AG04449 (cell line): ENCODE measurements at places on chromosomes 11 and 22.
A peak's percentile ranks its signal among the peaks of the same experiment; 100 is the strongest.

- DNase-seq: no peak
Observed at GRCh38 chr11:16773981-16774935, 35.8 kb downstream of the C11orf58 start.

- DNase-seq: no peak
Observed at GRCh38 chr22:28759861-28760560, 12.5 kb upstream of the CCDC117 start.

GRCh38 chr11:272195-272930 is 5.8 kb upstream of the NLRP6 start:
- DNase-seq: no peak

DNA sequence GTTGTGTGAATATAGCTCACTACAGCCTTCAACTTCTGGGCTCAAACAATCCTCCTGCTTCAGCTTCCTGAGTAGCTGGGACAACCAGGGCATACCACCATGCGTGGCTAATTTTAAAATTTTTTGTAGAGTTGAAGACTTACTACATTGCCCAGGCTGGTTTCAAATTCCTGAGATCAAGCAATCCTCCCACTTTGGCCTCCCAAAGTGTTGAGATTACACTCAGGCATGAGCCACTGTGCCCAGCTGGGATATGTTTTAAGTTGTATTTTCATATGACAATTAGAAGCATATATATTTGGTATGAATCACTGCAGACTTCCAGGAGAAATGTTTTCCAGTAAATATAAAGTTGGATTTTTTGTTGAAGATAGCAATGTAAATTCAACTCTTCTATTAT is 15.4 kb downstream of the DDX10 start:
- no peak for DNase-seq

DNA sequence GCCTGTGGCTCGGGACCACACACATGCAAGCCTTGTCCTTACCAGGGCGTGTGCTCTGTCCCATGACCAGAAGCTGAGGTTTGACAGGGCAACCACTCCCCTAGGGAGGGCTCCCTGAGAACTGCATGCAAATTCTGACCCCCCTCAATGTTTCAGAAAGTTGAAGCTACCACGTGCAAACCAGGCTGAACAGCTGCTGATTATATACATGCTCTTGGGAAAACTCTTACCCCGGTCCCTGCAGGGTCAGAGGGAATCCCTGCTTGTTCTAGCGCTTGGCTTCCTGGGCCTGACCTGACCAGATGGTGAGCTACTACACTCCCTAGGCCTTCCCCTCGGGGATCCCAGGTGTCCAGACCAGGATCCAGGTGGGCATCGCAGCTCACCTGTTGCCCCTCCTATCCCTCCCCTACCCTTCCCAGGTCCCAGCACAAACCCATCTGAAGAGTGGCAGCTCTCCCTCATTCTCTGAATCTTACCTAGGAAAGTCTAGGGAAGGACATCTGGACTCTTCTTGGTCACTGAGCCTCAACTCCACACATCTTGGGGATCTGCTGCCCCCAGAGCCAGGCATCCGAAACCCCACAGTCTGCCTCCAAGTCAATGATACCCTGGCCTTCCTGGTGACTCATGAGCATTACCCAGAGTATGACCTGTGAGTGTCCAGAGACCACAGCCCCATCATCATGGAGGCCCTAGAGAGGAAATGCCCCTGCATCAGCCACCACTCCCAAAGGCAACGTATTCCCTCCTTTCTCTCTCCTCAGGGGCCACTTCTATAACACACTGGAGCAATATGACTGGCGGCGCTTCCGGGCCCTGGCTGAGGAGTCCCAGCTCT is 61.5 kb downstream of the BTG4 start:
- DNase-seq: no peak

DNA sequence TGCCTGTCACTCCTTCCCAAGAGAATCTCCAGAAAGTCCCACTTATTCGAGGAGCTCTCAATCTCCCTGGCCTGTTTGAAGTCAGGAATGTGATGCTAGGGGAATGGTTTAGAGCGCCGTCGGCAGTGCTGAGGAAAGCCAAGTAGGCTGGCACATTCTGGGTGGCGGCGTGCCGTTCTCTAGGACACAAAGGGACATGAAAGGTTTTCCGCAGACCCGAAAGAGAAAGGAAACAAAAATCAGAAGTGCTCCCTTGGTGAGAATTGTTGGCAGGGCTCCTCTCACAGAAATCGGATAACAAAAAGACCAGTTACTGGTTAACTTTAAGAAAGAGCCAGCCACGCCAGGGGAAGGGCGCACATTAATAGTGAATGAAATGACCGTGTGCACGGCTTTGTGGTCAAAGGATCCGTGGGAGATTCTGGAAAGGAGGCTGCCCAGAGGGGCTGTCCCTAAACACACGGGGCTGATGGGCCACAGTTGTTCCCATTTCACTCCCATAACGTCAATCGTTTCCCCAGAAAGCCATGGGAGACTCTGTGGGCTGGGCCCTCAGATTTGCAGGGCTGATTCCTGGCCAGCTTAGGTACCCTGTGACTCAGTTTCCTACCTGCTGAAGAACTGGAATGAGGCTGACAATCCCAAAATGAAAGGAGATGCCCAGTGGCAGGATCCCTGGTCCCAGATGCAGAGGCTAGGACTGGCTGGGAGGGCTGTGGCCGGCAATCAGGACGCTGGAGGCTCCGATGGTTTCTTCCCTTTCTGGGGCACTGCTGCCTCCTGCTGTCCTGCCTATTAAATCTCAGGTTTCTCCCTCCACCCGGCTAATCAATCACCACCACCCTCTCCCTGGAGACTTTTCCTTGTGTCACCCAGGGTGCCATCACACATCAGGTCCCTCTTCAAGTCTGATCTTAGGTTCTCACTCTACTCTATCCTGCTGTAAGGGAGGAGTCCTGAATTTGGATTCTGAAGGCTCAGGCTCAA is 82.3 kb downstream of the RCN1 start:
- DNase-seq: no peak

DNA sequence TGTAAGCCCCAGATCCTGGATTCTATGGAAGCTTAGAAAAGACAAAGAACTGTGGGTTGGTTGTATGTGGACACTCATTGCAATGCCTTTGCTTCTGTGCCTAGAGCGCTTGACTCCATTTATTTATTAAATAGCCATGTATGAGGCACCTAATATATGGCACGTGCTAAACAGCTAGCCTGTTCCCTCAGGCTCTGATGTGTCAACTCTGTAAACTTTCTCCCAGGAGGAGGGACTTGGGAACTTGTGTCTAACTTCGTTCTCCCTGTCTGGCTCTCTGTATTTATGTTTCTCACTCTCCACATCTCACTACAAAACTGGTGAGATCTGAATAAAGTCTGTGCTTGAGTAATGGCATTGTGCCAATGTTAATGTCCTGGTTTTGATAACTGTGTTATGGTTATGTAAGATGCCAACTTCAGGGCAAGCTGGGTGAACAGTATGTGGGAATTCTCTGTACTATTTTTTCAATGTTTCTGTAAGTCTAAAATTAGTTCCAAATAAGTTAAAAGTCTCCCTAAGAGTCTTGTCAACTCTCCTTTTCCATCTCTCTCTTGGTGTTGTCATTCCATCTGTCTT is 34.1 kb upstream of the ZBTB16 start:
- DNase-seq: no peak

GRCh38 chr11:93517041-93517440 is 26.1 kb downstream of the SMCO4 start:
- DNase-seq: no peak

GRCh38 chr11:88511006-88511405 is 173.5 kb upstream of the CTSC start:
- DNase-seq: no peak

DNA sequence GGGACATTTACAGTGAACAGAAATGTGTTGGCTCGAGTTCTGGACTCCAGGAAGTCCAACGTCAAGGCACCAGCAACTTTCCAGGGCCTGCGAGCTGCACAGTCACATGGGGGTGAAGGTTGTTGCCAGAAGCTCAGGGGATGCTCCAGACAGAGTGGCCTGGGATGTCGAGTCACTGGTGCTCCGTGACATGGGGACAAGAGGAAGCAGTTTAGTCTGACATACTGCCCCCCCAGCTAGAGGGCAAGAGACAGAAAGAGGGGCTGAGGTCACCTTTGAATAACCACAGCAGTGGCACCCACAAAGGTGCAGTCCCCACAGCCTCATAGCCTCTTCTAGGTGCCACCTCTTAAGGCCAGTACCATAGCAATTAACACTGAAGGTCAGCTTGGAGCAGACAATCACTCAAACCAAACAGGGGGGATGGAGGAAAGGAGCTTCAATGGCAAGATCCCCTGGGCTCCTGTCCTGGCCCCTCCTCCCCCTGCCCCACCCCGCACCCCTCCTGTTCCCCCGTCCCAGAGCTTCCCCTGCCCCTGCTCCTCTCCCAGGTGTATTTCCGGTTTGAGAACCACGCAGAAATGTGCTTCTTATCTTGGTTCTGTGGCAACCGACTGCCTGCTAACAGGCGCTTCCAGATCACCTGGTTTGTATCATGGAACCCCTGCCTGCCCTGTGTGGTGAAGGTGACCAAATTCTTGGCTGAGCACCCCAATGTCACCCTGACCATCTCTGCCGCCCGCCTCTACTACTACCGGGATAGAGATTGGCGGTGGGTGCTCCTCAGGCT is 3.8 kb downstream of the APOBEC3D start:
- DNase-seq: no peak

- DNase-seq: no peak
Observed at GRCh38 chr11:13114566-13115379, 105.7 kb downstream of the RASSF10 start.

DNA sequence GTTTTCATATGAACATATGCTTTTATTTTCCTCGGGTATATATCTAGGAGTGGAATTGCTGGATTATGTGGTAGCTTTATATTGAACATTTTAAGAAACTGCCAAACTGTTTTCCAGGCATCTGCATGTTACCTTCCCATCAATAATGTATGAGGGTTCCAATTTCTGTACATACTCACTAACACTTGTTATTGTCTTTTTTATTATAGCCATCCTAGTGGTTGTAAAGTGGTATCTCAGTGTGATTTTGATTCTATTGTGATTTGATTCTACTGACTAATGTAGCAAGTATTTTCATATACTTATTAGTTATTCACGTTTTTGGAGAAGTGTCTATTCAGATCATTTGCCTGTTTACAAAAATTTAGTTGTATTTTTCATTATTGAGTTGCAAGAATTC is 2.0 kb downstream of the ANO5 start:
- DNase-seq: no peak

GRCh38 chr11:126431401-126432064 is 76.0 kb downstream of the ST3GAL4 start:
- peak; percentile 21 for DNase-seq

- no peak for DNase-seq
Observed at GRCh38 chr11:78594814-78595213, 20.1 kb upstream of the NARS2 start.

- DNase-seq: no peak
Observed at GRCh38 chr22:17264321-17265052, 45.3 kb upstream of the ADA2 start.

GRCh38 chr11:96875712-96876111 is 485.9 kb downstream of the JRKL start:
- DNase-seq: no peak

DNA sequence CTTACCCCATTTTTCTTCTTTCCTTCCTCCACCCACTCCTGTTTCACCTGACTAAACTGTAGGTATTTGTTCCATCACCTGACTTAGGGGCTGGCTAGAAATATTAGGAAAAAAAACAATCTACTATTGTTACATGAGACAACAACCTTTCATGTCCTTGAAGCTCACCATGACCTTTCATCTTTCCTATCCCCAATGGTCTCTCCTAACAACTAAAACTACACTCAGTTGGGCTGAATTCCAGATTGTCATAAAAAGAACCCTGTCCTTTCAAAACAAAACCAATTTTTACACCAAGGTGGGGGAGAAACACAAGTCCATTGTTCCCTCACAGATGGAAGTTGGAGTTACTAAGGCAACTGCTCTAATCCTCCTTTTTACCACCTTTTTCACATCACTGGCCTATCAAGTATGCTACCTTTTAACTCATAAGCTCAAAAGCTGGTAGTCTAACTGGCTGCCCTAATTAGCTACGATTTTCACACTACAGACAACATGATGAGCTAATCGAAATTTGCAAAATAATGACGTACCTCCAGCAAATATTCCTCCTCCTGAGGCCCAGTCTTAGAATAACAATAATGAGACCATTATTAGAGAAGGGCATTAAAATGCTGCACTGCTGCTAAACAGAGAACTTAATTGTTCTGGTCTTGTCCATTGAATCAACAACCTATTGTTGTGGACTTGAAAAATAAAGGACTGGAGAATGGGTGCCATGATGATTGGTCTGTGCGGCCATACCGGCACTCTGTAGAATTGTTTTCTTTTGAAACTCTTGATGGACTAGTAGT is 46.5 kb upstream of the SOX6 start:
- no peak for DNase-seq

DNA sequence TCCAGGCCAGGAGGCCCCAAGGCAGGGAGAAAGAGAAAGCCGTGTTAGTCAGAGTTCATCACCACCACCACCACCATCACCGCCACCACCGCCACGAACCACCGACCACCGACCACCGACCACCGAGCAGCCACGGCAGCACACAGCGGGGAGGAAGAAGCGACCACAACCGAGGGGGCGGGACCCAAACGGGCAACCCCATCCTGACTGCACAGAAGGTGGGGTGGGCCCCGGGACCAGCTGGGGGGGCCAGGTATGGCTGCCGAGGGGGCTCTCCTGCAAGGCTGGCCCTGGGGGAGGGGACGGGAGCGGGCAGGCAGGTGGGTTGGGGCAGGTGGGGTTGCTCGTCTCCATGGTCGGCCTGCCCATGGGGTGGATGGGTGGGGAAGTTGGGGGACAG is 34.2 kb downstream of the SYT7 start:
- DNase-seq: no peak

DNA sequence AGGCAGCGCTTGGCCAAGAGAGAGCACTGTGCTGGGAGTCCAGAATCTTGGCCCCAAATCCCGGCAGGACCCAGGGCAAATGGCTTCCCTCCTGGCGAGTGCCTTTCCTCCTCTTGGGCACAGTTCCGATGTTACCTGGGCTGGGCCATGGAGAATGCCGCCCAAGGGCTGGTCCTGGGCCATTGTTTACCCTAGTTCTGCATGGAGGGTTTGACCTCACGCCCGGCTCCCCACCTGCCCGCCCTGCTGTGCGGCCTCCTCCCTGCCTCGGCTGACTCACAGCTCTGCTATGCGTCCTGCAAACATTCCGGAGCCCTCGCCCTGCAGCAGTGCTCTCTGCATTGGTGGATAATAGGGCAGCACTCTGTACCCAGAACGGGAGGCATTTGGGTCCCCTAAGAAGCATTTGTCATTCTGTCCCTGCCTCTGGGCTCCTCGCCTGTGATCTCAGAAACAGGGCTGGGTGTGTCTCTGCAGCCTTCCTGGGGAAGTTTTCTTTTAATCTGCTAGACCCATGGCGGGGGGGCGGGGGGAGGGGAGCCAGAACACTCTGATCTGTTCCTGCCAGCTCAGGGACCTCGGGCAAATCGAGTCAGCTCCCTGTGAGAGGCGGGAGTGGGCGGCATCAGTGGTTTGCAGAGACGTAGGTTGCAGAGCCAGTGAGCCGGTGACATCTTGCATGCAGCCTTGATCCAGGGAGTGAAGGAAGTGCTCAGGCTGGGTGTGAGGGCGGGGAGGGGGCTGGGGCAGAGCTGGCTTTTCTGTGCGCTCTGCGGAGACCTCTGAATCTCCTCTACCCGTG is 32.9 kb upstream of the SMIM38 start:
- no peak for DNase-seq

- no peak for DNase-seq
Observed at GRCh38 chr22:30276039-30276438, 9.4 kb upstream of the OSM start.

- no peak for DNase-seq
Observed at GRCh38 chr22:33255791-33256190, 197.6 kb upstream of the SYN3 start.

GRCh38 chr11:28338371-28338770 is 230.2 kb downstream of the METTL15 start:
- DNase-seq: no peak
